ENCODE measurements at places on chromosomes 6 and 20.

- DNase-seq = peak; percentile 78
Measured at GRCh38 chr6:73519926-73520687, 725 bp downstream of the EEF1A1 start.

DNA sequence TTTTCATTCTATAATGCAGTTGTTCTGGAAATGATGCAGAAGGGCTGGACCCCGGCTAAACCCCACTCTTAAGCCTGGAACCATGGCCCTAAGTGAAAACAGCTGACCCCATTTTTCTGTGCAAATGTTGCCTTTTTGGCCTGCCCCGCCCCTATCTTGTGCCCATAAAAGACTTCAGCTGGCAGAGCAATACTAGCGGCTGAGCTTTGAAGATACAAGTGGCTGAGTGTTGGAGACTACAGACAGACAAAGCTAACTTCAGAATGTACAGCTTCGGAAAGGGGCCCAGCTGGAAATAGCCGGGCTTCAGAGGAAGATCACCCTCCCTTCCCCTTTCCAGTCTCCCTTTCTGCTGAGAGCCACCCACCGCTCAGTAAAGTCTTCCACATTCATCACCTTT is 258.6 kb upstream of the SPTLC3 start:
- no peak for DNase-seq

DNA sequence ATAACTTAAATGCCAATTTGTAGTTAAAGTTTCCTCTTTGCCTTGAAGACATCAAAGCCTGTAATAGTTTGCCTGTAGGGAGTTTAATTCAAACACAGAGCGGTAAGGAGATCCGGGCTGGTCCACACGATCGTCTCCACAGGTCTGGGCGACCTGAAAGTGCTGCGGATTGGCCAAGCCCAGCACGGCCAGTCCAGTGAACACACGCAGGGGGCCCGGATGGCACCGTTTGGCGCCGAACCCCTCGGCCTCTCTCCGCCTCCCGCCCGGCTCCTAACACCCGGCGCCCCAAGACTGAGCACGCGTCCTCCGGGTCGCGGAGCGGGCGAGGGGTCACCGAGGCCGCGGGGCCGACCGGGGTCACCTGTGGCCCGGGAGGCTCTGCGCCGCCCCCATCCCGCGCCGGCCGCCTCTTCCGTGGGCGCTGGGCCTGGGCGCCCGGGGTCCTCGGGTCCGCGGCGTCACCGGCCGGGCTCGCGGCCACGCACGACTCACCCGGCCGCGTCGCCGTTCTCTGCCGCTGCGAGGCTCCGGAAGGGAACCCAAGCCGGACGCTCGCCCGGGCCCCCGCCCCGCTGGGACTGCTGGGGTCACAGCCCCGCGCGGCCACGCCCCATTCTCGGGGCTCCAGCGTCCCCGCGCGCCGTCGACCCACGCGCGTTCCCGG is 481 bp downstream of the SERPINB6 start:
- DNase-seq = no peak

DNA sequence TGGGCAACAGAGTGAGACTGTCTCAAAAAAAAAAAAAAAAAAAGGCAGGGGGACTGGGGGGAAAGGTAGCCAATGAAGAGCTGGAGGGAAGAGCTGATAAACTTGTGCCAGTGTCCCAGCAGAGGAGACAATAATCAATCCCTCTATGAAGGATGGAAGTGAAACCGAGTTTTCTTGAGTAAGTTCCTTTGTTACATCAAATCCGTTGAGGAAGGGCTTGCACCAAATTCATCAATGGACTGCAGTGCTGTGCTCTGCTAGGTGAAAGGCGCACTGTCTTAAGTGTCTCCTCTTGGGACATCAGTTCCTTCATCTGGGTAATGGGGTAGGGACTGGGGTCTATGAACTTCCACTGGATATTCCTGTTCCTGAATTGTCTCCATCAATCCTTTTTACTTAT is 3.0 kb upstream of the CRIP3 start:
- no peak for DNase-seq
